ENCODE measurements at places on chromosomes 6 and 20.

- DNase-seq: no peak
These were observed 766 bp downstream of the SLC16A10 start for GRCh38 chr6:111087871-111088667.

DNA sequence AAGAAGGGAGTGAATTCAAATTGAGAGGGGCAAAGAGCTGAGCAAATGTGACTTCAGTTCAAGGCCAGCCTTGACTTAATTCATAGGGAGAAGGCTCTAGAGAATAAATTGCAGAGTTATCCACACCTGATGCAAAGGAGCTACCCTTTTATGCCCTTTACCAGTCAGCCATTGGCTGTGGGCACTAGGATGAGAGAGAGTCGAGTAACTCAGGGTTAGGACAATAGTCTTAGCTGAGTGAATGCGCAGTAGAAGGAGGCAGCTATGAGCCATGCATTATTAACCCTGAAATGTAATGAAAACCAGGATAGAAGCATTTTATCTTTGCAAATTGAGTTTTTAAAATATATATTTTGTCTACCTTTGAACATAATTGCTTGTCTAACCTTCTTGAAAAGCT is 63.0 kb upstream of the TINAG start:
- no peak for DNase-seq

GRCh38 chr6:157976345-157977175 is 5.1 kb upstream of the SYNJ2 start:
- no peak for DNase-seq

- DNase-seq: no peak
These were observed 887.1 kb downstream of the TFAP2A start for GRCh38 chr6:9527679-9528286.

DNA sequence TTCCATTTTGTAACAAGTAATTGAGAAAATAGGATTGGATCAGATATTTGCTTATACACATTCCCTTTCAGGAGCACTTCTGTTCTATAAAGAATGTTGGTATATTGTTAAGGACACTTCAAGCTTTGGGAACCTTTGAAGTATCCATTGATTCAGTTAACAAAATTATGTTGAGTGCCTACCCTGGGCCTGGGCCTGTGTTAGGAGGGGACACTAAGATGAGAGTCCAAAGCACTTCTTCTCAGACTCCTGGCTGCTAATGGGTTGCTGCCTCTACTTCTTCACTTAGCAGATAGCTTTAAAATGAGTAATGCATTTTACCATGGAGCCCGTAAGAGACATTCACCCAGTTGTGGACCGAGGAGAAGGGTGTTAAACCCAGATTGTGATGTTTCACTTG is 40.3 kb downstream of the PTPN1 start:
- no peak for DNase-seq

DNA sequence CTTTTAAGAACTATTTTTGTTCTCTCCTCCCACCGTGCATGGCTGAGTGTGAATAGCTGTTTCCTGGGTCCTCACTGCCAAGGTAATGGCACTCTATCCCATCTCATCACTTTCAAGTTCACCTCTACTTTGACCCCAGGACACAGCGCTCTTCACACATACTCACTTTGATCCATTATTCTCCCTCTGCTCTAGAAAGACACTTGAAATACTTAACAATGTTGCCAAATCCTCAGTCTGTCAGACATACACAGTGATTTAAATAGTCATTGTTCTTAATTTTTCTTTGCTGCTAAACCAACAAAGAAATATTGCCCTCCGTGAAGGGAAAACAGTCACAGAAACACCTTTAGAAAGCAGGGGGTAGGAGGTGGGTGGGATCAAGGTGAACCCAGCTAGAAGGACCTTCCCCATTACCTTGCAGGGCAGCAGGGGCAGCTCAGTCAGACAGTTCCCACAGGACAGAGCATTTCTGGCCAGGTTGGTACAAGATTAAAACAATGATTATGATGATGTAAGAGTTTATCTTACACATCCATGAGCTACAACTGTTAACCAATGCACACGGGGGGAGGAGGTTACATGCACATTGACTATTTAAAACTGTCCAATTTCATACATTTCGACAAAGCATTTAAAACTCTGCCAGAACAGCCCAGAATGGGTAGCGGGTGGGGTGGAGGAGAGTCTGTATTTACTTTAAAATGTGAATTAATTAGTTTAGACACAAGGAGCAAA is 2.4 kb downstream of the SLC22A23 start:
- no peak for DNase-seq

- no peak for DNase-seq
These were observed 60.2 kb downstream of the TCP11 start for GRCh38 chr6:35080821-35081425.

GRCh38 chr6:118632359-118632758 is 19.0 kb downstream of the CEP85L start:
- DNase-seq: no peak

GRCh38 chr6:153092082-153093013 is 38.7 kb downstream of the RGS17 start:
- DNase-seq: no peak

DNA sequence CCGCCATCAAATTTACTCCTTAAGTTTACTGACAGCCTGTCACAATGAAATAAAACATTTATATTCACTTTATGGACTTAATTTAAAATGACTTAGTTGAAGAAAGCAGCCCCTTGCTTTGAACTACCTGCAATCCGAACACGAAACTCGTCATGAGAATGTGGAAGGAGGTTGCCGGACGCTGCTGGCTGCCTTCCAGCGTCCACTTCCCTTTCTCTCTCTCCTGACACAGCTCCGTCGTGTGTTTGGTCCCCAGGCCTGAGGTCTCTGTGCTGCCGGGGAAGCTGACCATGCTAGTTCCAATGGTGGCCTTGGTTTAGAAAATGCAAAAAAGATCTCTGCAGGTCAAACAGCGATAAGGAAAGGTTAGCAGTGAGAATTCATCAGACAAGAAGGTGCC is 519.7 kb downstream of the CDH26 start:
- no peak for DNase-seq

DNA sequence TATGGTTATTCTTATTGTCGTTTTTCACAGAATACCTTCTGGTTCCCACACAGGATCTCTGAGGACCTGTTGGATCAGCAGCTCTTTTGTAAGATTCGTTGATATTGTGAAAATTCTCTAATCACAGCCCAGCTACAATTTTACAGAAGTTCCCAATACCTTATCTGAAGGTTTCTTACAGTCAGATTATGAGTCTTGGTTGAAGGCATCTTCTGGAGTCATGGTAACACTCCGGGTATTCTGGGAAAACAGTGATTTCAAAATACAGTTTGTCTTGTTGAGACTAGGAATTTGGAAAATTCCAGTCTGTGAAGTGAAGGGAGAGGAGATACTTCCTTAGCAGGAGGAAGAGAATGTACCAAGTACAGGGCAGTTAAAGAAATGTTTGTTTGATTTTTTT is 22.2 kb upstream of the HLA-C start:
- DNase-seq: no peak

- no peak for DNase-seq
These were observed 30.0 kb downstream of the KCNG1 start for GRCh38 chr20:50992733-50993457.

DNA sequence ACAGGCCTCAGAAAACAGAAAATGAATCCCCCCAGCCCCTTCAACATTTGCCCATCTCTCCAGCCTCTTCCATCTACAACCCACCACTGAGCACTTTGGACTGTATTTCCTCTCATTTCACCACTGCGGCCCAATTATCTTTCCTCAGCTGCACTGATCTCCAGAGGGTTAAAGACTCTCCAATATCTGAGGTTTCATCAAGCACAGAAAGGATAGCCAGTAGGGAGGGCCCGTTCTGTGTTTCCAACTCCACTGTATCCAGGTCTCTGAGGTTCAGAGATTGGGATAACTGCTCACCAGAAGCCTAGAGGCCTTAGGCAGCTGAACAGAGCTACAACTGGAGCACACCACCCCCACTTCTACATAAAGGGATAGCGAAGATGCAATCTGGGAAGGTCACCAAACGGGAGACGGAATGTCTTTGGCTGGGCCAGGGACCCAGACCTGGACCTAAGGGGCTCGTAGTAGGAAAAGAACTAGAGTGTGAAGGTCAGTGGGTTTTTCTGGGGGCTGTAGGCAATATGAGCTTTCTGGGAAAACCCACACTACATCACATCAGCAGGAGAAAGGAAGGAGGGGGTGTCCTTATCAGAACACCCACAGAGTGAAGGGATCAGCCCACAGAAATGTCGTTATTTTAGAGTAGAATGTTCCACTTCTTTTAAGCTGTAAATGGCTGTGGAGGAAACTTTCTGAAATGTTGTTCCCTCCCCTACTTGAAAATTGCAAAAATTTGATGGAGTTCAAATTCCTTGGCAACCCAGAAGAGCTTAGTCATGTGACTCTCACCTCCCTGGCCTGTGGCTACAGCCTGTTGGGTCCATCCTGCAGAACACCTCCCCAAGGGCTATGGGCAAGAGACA is 7.3 kb downstream of the KCNK5 start:
- DNase-seq: no peak

GRCh38 chr6:163413345-163414116 is 987 bp upstream of the QKI start:
- DNase-seq: peak; percentile 84

- DNase-seq: no peak
These were observed 58.4 kb downstream of the PPP1R14C start for GRCh38 chr6:150201285-150201684.

DNA sequence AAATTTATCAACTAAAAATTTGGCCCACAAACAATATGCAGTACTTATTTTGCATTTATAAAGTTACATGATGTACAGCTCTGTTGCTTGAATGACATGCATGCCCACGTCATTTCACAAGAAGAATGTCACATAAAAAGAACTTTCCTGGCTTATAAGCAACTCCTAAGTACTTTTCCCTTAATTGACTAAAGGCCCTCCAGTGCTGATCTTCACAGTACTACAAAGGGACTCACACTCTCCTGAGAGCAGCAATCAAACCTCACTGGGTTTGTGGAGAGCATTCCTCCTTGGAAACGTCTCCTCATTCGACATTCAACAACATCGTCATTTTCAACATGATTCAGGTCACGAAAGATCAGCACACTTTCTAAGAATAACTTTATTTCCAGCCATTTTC is 111.1 kb downstream of the IPCEF1 start:
- DNase-seq: no peak

DNA sequence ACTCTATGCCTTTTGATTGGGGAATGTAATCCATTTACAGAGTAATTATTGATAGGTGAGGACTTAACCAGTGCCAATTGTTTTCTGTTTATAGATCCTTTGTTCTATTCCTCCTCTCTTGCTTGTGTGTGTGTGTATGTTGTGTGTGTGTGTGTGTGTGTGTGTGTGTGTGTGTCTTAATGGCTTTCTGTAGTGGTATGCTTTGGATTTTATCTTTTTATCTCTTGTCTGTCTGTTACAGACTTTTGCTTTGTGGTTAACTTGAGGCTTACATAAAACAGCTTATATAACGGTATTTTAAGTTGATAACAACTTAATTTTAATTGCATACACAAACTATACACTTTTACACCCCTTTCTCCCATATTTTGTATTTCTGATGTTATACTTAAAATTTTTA is 54.7 kb downstream of the CDC5L start:
- no peak for DNase-seq
